NCI-H510A (cell line): ENCODE measurements at places on chromosomes 2 and 18.

- no peak for DNase-seq
These were observed 39.1 kb upstream of the GPR17 start for GRCh38 chr2:127606625-127607398.

DNA sequence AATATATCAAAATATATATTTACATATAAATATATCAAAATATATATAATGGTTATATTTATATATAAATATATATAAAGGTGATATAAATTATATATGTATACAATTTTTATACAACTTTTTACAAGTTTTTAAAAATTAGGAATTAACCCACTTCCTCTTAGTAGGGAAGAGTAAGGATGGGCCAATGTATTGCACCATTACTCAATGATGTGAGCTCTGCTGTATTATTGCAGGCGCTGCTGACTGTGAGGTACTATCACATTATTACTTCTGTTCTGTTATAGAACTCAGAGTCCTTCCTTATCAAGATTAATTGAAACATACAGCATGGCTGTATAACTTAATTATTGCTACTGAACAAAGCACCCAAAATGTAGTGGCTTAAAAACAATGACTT lies 46.0 kb downstream of the CCDC195 start:
- DNase-seq: no peak

DNA sequence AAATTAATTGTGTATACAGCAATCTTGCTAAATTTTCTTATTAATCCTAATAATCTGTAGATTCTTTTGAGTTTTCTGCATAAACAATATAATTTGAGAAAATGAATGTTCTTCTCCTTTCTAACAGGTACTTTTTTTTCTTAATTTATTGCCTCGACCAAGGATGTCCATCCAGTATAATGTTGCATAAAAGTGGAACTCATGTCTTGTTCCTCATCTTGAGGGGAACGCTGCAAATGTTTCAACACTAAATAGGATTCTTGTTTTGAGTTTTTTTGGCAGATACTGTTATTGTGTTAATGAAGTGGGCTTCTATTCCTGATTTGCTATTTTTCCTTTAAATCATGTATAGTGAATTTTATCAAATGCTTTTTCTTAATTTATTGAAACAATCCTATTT lies 244.4 kb upstream of the REV1 start:
- no peak for DNase-seq

- DNase-seq: no peak
These were observed 28.9 kb downstream of the NABP1 start for GRCh38 chr2:191706791-191707190.

GRCh38 chr2:233053928-233054784 lies 6.0 kb upstream of the INPP5D start:
- DNase-seq: peak; percentile 12

DNA sequence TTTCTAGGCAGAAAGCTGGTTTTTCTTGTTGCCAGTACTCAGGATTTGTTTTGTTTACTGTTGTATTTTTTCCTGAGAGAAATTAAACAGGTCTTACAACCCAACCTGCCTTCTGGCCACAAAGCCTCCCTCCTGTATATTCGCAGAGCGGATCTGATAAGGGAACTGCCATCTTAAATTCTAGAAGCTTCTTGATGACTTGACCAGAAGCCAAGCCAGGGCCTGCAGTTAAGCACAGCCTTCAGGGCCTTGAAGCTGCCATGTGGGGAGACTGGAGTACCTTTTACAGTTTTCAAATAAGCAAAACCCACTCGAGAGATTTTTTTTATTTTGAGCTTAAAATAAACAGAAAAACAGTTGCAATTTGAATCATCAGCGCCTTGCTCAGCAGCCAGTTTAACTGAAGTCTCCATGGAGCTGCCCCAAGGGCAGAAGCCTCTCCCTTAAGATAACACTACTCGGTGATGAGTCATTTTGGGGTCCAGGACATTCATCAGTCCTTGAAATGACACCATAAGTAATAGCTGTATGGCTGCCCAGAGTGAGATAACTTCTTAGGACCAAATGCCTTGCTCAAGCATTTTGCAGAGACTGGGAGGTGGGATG lies 51.5 kb upstream of the PHLPP1 start:
- no peak for DNase-seq

DNA sequence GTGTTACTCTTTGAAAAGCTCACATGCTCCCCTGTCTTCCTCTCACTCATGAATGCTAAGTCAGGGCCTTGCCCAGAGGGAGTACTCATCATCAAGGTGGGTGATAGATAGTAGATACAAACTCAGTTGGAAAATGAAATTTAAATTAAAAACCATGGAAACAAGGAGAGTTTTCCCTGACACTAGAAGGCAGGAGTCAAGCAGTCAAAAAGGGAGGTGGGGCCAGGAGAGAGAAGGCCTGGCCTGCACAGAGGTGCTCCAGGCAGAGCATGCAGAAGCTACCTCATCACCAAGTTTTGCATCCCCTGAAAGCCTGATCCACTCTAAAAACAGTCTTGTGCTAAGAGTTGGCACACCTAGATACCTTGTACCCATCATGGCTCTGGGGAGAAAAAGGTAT lies 143.7 kb downstream of the MYO5B start:
- no peak for DNase-seq

GRCh38 chr2:53510401-53510800 lies 257.2 kb upstream of the CHAC2 start:
- DNase-seq: no peak

GRCh38 chr18:5979176-5979888 lies 84.0 kb upstream of the TMEM200C start:
- DNase-seq: no peak

DNA sequence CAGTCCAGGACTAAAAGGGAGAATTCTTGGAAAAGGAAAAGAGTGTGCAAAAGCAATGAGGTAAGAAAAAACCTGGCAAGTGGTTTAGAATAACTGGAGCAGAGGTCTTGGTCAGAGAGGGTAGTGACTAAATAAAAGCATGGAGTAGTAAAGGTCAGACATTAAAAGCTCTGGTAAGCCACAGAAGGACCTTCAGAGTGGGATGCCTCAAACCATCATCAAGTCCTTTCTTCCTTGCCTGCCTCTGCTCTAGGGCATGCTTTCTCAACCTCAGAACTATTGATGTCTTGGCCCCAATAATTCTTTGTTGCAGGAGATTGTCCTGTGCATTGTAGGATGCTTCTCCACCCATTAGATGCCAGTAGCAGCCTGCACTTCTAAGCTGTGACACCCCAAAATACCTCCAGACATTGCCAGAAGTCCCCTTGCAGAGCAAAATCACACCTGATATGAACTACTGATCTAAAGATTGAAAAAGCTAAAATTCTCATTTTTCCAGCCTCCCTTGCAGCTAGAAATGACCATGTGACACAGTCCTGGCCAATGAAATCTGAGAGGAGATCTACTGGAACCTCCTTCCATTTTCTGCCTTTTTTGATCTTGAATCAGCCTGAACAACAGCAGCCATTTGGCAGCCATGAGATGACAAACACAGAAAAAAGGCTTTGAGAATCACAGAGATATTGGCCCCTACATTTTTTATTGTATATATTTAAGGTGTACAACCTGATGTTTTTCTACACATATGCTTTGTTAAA lies 48.1 kb downstream of the EVA1A start:
- no peak for DNase-seq

GRCh38 chr2:75598589-75599155 lies 37.9 kb upstream of the EVA1A start:
- no peak for DNase-seq

DNA sequence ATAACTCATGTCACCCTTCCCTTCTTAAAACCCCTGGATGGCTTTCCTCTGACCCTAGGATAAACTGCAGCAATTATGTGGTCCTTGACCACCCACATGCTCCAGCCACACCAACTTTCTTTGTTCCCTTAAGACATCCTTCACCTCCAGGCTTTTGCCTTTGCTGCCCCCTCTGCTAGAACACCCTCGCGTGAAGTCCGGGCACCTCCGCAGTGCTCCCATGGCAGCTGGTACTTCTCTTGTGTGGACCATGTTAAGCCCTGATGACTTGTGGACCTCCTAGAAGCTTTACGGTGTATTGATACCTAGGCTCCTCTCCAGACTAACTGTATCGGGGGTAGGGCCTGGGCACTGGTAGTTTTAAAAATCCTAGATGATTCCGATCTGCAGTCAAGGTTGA lies 824 bp upstream of the ABHD1 start:
- DNase-seq: no peak

DNA sequence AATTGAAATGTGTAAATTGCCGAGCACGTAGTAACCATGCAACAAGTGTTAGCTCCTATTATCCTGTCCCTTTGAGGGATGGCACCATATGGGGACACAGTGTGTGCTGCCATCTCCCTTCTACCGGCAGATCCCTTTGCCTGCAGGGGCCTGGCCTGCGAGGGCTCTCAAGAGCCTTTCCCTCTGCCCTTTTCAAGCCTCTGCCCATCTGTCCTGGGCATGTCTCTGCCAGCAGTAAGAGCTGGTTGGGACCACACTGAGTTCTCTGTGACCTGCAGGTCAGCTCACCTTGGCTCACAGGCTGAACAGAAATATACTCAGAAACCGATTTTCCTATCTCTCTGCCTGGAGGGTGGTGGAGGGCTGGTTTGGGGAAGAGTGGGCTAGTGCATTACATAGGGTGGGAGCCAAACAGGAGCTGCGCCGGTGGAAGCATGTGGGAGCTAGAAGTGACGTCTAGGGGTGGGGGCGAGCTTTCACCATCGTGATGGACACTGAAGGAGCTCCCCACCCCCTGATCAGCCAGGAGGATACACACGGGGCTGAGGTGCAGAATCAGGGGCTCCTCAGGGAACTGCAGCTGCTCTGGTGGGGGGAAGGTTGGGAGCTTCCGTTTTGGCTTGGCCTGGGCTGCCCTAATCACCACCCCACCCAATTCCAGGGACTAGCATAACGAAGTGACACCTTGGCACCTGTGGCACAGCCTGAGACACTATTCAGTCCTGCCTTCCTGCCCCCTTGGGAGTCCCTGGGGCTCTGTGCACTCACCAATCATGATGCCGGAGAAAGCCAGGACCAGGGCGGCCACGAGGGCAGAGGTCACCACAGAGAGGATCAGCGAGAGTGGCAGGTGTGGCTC lies 109.7 kb downstream of the CLIP4 start:
- no peak for DNase-seq

- DNase-seq: no peak
These were observed 11.5 kb downstream of the PPP1R7 start for GRCh38 chr2:241161646-241162281.

DNA sequence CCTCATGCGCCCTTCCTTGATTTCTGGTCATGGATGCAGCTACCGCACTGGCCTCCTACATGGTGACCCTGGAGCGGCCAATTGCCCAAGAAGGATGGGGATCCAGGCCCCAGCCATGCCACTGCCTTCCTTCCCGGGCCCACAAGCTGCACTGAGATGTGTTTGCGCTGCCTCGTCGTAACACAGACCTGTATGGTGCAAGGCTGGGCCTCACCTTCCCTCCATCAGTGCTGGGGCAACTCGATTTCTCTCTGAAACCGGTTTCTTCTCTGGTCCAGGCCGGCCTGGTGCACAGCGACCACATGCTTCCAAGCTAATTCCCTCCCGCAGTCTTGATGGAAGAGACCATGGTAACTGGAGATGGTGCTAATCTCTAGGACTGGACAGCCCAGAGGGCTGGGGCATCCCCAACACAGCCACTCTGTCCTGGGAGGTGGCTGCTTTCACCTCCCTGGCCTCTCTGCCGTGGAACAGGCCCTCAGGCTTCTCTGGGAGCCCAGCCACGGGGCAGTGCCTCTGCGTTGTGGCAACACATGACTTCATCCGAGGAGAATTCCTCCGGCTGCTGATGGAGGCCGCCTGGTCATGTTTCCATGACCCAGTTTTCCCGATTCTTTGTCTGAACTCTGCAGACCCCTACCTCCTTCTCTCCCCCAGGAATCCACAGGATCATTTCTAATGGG lies 184.2 kb downstream of the GLI2 start:
- no peak for DNase-seq

GRCh38 chr2:172693037-172693436 lies 42.6 kb upstream of the RAPGEF4 start:
- no peak for DNase-seq

DNA sequence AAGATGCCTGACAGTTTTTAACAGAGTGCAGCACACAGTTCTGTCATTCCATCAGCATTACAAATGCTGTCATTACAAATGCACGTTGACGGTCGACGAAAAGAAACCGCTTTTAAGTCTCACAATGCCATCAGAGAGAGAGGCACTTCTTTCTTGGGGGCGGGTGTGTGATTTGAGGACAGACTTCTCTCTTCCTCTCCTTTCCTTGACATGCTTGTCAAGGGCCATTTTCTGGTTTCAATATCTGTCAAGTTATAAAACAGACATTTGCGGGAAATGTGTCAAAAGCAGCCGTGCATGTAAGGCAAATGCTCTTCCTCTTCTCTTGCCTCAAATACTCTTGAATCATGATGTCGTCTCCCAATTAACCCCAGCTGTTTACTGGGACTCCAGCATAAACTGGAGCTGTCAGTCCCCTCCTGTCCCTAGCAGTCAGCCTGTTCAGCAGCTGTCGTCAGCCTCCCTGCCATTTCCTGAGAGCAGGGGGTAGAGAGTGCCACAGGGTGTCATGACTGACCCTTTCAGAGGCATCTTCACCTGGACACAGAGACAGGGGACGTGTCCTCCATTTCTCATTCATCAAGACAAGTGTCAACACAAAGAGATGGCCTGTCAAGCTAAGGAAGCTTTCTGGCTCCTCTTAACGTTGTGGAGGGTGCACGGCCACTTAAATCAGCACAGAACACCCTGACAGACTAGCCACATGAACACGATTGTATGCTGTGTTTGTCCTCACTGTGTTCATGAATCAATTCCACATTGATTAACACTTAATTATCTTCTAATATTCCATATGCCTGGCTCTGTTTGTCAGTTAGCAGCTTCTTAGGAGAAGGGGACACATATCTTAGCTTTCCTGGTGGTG lies 305.4 kb upstream of the RAB6C start:
- no peak for DNase-seq

- no peak for DNase-seq
These were observed 20.5 kb upstream of the BCL2L11 start for GRCh38 chr2:111100087-111100764.

- no peak for DNase-seq
These were observed 239.3 kb downstream of the IRS1 start for GRCh38 chr2:226560325-226560724.

DNA sequence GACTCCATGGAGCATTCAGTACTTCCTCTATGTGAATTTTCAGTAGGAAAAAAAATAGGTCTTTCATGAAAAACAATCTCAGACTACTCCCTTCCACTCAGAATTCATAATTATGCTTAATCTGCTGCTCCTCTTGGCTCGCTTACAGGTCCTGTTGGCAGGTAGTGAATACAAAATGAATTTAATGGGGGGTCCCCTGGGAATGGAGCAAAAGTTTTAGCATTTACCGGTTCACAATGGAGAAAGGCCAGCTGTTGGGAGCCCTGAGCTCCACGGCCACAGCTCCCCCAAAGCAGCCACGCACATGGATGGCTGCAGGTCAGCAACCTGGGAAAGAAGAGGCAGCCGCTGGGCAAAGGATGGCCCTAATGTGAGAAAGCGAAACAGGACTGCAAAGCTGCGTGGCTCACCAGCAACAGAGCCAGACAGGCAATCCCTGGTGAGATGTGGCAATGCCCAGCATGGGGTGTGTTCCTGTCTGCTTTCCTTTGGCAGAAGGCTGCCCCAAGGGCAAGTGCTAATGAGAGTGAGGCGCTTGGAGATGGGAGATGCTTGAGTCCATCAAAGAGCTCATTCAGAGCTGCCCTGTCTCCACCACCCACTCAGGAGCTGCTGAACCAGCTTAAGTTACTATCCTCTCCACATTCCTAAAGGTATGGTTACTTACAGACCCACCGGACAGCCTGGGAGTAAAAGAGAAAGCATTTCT lies 447.4 kb downstream of the EPHA4 start:
- DNase-seq: no peak
